ENCODE measurements at places on chromosomes 12 and 14.

DNA sequence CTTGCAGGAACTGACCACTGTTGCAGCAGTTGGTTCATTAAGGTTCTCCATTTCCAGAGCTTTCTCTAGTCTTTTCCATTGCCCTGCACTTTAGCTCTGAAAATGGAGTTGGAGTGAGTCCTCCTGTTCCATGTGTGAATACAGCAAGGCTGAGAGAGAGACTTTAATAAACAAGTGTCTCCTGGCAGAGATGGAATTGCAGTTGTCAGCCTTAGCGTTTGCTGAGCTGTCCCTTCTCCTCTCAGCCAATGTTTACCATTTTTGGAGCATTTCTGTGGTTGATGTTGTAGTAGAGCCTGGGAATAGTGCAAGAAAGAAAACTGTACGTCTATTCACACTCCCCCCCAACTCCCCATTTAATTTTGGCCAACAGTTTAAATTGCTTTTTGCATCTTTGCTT lies 7.5 kb upstream of the MANSC4 start:
- DNase-seq, result no peak

DNA sequence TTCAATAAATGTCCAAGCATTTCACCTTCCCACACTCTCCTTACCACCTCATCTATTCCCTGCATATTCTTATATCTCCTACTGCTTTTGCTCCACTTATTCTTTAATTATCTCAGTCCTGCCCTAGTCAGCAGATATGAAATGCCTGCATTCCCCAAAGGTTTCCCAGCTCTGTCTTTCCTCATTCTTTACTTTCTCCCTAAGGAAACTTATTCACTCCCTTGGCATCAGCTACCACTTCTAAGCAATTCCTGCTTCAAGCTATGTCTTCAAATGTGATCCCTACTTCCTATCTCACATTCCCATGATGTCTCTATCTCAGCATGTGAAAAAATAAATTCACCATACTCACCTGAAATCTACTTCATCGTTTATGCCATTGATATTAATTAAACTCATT lies 111.8 kb downstream of the CAPZA3 start:
- no peak for DNase-seq

DNA sequence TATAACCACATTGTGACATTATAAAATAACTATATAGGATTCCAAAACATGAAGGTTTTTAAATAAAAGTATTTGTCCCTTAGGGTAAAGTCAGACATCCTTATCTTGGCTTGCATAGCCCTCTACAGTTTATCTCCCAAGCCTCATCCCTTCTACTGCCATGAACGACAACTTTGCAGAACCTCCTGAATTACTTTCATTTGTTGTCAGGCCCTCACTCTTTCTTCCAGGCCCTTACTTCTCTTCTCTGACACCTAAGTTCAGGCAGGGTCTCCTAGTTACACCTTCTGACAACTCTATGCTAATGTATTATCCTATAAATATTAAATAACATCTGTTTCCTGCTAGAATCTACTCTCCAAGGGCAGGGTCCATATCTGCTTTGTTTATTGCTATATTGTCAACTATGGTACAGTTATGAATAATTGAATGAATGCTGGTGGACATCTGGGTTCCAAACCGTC lies 115.7 kb upstream of the MDM1 start:
- DNase-seq, result no peak

DNA sequence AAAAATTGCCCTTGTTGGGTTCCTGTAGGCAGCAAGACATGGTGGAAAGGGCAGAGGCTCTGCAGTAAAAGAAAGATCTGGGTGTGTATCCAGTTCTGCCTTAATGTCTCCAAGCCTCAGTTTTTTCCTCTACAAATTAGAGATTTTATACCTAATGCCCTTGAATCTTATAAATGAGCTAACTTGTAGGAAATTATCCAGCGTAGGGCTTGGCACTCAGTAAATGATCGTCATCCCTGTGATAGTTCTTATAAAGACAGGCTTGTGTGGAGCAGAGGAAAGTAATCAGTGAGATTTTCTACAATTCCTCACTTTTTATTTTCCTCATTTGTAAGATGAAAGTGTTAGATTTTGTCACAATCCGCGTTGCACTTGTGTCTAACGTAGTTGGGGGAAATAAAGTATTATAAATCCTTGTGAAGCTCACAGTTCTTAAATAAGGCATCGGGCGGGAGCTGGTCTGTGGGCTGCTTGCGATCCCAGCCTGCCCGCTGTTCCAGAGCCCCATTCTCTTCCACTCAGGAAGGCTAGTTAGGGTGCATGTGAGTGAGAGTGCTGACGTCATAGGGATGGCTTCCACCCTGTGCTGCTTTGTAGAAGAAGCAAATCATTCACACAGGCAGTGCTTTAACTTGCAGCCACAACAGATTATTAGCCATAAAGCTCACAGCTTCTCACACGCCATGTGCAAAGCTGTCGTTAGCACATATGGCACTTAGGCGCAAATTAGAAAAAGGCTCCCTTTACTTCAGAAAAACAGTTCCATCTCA lies 87.6 kb downstream of the EML1 start:
- no peak for DNase-seq

- DNase-seq, result no peak
These were observed 35.6 kb upstream of the ANKS1B start for GRCh38 chr12:100020370-100020769.

DNA sequence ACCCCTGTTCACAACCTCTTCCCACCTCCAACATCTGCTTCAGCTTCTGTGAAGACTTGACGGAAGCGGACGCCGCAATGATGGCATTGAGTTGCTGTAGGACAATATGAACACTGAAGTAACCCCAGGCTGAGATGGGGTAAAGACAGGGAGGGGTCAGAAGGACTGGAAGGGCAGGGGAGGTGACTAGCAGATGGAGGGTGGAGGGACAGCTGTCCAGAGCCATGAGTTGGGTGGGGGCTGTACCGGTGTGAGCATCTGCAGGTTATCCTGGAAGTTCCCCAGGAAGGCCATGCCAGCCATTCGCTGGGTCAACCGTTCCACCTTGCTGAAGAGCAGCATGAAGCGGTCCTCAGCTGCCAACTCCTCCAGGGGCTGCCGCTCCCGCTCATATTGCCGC lies 26.1 kb downstream of the PRPF40B start:
- no peak for DNase-seq

DNA sequence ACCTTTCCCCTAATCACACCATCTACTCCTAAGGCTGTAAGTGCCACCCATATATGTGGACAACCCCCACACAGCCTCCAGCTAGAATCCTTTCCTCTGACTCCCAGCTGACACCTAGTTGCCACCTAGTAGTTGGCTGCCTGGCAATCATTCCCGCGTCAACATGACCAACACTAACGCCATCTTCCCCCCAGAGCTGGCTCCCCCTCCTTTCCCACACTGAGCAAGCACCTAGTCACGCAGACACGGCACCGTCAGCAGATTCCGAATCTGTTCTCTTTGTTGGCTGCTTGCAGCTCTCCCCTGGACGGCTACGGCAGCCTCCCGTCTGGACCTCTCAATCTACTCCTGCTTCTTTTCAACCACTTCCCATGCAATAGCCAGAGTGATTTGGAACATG lies 27.7 kb downstream of the UBR7 start:
- peak; percentile 72 for DNase-seq

GRCh38 chr12:124398578-124399227 lies 103.8 kb downstream of the RFLNA start:
- DNase-seq, result no peak

DNA sequence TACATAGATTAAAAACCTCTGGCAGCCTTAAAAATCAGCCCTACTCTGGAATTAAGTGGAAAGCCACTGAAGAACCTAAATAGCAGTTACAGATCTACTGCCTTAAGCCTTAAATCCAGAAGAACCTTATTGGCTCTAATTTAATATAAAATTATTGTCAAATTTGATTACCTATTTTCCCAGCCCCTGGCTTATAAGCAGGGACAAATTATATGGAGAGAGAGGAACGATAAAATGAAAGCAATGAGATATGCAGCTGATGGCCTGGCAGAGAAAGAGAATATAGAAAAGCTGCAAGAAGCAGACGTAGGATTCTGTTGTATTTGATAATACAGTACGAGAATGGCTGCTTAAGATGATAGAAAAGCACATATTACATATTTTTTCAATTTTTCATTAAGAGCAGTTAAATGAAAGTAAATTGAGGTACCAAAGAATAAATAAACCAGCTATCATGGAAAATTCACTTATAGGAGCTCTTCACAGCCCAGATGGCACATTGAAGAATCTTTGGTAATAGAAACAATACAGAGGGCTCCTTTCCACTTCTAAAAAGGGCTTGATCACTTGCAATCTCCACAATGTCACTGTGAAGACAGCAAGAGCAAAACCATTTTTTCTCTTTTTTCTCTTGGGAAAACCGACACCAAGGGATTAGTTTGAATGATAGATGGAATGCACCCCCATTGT lies 129.4 kb downstream of the KICS2 start:
- no peak for DNase-seq

DNA sequence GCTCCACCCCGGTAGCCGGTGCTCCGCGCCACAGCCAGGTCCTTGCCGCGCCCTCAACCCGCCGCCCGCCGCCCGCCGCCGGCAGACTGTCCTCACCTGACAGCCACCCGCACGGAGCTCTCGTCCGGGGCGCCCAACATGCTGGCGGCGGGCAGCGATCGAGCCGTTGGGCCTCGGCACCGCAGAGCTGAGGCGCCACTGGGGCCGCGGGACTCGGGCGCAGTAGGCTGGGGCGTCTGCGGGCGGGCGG lies 164 bp downstream of the KIF21A start:
- DNase-seq, result no peak

DNA sequence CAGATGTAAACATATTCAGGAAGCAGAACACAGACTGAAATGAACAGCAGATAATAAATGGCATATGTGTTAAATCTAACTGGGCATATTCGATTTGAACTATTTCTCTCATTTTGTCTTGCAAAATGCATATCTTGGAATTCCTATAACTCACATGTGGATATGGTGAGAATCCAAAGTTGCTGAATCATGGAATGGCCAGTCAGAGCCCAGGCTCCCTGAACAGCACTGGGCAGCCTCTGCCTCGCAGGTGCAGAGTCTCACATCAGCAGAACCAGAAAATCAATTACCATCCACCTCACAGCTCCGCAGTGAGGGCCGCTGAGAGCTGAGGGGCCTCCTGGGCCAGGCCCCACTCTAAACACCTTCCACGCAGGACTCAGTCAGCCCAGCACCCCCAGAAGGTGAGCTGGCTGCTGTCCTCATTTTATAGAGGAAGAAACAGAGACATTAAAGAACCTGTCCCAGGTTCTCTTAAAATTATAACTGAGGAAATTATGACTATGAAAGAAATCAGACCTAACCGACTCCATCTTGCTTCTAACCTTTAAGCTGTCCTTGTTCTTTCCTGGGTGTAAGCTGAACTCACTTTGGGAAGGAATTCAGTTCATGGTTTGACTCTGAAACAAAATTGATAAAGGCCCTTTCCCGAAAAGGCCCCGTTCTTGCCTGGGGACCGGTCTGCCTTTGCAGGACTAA lies 269.1 kb upstream of the SFSWAP start:
- DNase-seq, result no peak

DNA sequence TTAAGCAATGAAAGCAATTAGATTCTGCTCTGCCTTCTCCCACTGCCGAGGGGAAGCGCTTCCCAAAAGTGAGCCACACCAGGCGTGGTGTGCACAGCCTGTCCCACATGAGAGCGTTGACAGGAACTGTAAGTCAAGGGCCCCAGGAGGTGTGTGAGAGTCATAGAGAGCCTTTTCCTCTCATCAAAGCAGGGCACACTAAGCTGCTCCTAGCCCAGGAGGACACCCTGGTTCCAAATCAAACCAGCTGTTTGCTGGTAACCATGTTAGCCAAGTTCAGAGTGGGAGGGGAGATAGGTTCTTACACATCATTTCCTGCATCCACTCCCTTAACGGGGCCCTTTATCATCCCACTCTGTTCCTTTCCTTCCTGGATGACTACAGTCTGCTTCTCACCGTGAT lies 98.3 kb downstream of the SPTSSA start:
- DNase-seq, result no peak

DNA sequence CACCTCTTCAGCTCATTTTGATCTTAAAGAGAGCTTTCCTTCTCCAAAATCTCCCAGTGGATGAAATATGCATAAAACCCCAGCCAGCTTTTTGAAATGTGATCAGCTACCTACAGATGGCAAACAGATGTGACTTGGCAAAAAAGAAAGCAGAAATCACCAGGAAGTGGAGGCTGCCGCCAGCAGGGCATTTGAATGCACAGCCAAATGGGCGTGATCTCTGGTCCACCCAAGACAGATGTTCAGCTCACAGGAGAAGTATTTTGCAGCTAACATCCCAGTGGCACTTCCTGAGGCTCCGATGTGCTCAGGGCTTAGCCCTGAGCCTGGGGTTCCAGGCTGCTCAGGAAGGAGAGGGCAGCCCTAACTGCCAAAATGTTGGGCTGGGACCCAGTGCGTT lies 78.3 kb downstream of the LGMN start:
- no peak for DNase-seq

DNA sequence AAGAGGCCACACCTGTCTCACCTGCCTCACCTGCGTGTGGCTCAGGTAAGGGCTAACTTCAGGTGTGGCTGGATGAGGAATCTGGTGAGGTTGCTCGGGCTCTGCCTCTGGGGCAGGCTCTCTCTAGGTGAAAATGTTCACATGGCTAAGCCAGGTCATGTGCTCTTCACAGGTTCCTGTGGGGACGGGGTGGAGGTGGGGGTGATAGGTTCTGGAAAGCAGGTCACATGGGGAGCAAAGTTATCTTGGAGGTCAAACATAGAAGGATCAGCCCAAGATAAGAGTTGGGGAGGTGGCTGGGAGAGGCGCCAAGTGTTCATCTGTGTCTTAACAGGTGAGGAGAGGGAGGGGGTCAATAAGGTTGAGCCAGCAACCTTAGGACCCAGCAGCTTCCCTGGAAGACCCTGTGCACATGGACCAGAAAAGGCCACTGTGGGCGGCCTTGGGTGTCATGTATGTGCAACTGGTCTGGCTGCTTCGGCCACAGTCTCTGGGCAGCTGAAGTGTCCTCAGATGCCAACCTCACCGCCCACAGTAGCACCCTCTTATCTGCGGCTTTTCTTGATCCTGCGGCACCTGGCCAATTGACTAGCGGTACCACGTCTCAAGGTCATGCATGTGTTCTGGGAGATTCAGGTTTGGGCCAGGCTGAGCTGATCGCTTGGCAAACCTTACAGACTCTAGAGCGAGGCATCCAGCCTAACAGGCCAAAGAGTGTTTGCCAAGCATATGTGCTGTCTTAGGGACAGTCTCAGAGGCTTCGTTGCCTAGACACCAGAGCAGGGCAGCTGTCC lies 60.5 kb downstream of the CACNA1C start:
- no peak for DNase-seq

- no peak for DNase-seq
These were observed 6.5 kb upstream of the CDK2AP1 start for GRCh38 chr12:123278101-123278627.

- DNase-seq, result peak; percentile 5
These were observed 160.1 kb downstream of the BRMS1L start for GRCh38 chr14:35986219-35986573.

DNA sequence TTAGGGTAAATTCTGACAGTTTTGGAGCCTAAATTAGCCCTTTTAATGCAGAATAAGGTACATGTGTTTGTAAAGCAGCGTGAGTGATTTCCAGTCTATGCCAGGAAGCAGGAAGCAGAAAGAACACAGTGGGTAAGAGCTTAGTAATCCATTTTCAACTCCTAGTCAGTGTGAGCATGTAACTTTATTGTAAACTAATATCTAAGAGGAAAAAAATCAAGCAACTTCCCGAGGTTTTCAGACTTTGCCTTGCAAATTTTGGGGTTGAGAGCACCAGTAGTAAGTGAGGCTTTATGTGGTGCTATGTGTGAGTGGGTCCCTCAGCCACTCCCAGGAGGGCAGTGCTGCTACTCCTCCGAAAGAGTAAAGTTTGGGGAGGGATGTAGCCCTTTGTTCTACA lies 2.9 kb downstream of the CIPC start:
- no peak for DNase-seq

- no peak for DNase-seq
These were observed 91.7 kb downstream of the SINHCAF start for GRCh38 chr12:31234053-31234840.

GRCh38 chr12:53170215-53170614 lies 10.3 kb upstream of the ZNF740 start:
- no peak for DNase-seq

Data from SJSA1 (cell line).